ENCODE measurements at places on chromosomes 3 and 15. TPM values are rescaled to one million over a fixed set of nuclear protein-coding genes. Genes with fewer than 3 reads are reported as not detected.

DNA sequence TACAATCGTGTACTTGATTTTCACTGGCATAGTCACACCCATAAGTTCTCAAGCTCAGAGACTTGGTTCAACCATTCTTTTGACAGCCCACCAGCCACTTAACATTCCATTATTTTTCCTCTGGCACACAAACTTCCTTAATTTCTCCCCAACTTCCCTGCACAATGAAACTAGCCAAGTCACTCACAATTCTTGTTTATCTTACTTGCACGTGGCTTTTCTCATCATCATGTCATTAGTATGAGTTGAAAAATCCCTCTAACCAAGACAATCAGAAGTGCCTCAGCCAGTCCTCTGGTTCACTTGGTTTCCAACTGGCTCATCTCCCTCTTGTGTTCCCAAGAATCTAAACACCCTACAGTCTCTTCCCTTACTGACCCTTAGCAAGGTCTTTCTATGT lies 110.5 kb upstream of the PTPRG start:
- no peak for DNase-seq

GRCh38 chr3:15377961-15378791 lies 45.8 kb upstream of the SH3BP5 start:
- peak; percentile 98 for DNase-seq

DNA sequence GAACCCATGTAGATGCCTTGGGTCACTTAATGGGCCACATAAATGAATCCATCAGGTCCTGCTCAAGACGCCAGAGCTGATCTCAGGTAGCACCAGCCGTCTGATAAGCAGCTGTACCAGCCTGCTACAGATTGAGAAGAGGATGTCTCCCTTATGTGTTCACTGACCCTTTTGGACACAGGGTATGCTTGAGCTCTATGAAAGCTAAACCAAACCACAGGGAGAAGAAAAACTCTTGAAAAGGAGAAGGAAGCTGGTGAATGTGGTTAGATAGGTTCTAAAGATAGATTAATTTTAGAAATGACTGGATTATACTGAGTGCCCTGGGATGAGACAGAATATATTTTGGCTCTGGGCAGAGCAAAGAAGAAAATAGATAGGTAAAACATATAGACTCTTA lies 187.5 kb downstream of the SPATA16 start:
- DNase-seq: no peak

PRR20G gene
- total RNA-seq: not detected

All from kidney (tissue), 22 donors.